ENCODE measurements at places on chromosomes 6 and 20.

DNA sequence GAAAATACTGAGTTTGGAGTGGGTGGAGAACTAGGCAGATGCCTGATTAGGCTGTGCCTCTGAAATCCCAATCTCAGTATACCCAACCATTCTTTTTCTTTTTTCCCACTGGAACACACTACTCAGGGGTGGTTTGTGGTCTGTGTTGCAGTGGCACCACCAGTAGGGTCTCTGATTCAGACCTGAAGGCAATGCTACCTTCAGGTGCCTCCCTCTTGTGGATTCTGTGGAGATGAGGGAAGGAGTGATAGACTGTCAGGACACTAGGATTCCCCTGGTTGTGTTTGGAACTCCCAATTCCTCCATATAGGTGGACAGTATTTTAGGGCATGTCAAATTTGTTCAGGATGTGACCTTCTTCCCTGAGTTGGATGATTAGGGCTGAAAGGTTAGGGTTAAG lies 47.4 kb upstream of the SYNCRIP start:
- no peak for DNase-seq

DNA sequence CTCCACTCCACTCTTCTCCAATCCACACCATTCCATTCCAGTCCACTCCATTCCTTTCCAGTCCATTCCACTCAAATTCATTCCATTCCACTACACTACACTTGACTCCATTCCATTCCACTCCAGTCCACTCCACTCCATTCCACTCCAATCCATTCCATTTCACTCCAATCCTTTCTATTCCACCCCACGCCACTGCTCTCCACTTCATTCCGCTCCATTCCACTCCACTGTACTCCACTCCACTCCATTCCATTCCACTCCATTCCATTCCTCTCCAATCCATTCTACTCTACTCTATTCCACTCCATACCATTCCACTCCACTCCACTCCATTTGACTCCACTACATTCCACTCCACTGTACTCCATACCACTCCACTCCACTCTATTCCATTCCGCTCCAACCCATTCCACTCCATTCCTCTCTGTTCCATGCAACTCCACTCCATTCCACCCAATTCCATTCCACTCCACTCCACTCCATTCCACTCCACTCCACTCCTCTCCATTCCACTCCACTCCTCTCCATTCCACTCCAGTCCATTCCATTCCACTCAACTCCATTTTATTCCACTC lies 23.4 kb upstream of the DEFB125 start:
- DNase-seq: no peak

- no peak for DNase-seq
Observed at GRCh38 chr6:81694855-81695254, 57.6 kb downstream of the TENT5A start.

DNA sequence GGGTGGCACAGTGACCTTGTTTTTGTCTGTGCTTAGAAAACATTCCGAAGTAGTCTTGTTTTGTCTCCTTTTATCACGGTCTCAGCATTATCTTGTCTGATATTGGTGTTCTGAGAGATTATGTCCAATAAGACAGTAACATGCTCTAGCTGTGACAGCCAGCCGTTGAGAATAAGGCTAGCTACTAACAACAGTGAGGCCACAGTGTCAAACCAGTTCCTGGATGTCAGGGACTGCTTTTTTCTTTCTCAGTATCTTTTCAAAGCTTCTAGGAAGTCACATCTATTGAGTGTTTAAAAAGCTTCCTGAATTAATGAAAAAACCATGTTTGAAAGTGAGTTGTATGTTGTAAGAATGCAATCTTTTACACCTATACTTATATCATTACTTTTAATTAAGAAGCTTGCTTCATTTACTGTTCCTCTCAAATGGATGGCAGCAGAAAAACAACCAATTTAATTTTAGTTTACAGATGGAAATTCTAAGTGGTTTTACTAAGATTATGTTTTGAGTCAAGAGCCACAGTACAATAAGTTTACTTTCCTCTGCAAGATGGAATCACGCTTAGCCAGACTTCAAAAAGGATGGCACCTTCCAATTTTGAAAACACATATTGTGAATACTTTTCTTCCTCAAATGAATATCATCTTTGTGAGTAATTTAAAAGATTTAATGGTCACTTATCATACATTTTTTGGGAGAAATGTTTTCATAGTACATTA lies 53.1 kb downstream of the MAP3K7 start:
- DNase-seq: no peak

GRCh38 chr20:54320148-54320607 lies 112.3 kb downstream of the PFDN4 start:
- DNase-seq: peak; percentile 14

DNA sequence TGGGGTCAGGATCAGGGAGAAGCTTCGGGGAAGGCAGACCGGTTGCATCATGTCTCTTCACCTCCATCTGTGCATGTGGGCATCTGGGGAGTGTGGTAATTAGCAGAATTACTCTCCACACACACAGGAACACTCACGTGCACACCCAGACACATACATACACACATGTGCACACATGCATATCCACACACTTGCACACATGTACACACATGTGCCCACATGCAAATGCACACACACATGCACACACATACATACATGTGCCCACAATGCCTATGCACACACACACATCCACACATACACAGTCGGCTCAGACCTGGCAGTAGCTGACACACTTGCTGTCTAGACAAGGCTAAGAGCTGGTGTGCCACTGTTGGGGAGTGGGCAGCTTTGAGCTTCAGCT lies 212.3 kb upstream of the PMEPA1 start:
- no peak for DNase-seq

DNA sequence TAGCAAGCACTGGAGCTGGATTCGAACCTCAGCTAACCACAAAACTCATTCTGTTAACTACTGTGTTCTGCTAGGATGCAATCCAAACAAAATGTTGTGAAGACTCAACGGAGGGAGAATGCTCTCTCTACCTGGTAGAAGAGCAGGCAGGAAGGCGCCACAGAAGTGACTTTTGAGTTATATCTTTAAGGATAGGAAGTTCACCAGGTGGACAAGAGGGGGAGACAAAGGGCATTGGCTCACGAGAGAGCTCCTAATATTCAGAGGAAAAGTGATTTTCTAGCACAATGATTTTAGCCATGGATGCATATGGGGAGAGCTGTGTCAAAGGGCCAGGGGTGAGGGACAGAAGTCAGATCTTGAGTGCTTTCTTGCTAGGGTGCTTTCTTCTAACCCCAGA lies 108.4 kb upstream of the MAFB start:
- peak; percentile 56 for DNase-seq

DNA sequence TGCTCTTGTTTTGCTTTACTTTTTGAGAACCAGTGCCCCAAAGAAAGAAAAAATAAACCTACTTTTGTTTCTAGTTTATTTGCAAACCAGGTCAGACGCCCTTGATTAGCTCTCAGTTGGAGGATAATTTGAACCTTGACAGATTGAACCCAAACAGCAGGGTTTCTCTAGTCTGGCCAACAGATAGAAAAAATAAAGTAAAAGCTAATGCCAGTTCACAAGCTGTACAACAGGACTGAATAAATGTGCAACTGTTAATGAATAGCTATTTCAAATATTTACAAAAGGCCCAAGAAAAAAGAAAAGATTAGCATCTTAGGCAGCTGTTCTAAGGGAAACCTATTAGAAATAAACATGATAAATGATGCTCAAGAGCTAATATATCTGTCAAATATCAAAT lies 331.8 kb downstream of the CDKAL1 start:
- peak; percentile 43 for DNase-seq

DNA sequence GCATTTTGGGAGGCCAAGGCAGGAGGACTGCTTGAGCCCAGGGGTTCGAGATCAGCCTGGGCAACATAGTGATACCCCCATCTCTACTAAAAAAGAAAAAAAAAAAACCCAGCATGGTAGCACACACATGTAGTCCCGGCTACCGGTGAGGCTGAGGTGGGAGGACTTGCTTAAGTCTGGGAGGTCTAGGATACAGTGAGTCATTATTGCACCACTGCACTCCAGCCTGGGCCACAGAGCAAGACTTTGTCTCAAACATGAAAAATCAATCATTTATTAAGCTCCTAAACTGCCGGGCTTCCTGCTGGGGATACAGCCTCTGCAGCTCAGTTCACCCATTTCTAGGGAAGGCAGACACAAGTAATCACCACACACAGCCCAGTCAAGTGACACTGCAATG lies 7.3 kb upstream of the USP45 start:
- peak; percentile 71 for DNase-seq

DNA sequence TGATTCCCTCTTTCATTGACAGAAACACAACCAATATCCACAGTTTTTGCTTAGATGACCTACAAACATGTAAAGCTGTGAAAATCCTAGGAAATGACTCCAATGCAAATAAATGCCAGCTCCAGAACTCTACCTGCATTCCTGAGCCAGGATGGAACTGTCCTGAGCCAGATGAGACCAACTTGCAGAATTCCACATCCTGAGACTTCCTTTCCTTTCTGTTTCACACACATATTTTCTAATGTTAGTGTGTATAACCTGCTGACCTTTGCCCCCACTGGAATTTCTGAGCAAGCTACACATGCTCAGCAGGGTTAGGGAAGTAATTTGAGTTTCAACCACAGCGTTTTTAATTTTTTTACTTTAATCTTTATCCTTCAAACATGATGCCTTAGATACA lies 69.6 kb upstream of the ADGRF1 start:
- peak; percentile 97 for DNase-seq

- no peak for DNase-seq
Observed at GRCh38 chr20:13059398-13060136, 50.8 kb downstream of the SPTLC3 start.

DNA sequence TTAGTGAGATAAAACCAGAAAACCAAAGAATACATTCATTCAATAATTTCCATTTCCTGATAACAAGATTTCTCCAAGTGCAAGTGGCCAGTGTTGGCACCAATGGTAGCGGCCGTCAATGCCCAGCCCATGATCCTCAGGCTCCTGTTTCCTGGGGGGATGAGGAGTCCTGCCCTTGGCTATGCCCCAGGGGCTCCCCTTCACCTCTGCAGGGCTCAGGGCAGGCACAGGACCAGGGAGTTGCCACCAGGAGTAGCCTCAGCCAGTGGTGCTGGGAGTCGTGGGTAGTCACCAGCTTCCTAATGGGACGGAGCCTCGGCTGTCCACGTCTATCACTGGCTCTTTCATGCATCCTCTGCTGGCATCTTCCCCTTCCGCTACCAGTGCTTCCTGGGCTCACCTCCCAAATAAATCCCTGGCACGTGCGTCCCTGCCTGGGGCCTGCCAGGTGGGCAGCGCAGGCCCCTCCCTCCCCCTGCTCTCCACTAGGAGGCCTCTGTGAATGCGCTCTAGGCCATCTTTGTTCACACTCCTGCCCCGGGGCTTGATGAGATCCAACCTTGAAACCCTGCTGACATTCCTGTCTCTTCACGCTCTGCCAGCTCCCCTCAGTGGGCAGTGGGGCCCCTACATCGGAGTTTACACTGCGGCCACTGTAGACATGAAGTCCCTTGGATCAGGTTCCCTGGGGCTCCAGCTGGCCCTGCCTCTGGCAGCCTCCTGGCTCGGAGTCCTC lies 215.7 kb downstream of the SYNDIG1 start:
- no peak for DNase-seq

GRCh38 chr6:43061861-43062260 lies 2.4 kb downstream of the KLC4 start:
- peak; percentile 47 for DNase-seq

DNA sequence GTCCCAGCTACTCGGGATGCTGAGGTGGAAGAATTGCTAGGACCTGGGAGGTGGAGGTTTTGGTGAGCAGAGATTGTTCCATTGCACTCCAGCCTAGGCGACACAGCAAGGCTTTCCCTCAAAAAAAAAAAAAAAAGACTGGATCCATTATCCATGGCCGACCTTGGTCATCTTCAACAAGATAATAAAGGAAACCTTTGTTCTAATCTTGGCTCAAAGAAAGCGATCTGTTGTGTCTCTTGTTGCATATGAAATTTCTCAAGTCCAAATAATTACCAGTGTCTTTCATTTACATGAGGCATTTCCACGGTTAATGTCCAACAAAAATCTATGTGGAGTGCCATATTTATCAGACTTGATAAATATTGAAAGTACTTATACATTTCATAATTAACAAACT lies 23.7 kb upstream of the KIF16B start:
- DNase-seq: no peak

DNA sequence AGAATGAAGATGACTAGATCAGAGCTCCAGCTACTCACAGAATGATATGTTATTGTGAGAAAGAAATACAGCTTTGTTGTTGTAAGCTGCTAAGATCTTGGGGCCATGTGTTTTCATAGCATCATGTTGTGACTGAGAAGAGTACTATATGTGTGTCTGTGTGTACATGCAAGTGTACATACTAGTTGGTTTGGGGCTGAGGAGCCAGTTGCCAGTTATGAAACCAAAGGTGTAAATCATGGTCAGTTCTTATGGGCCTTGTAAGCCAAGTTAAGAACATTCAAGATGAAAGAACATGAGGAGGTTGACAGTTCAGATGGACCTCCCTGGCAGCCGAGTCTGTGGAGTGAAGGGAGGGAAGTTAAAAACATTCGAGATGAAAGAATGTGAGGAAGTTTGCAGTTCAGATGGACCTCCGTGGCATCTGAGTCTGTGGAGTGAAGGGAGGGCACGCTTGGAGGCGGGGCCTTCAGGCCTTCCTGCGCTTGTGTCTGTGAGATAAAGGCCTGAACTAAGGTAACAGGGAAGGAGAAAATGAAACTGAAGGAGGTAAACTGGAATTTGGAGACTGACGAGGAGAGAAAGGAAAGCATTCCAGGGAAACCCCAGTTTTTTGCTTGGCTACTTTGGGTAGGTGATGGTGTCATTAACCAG lies 13.9 kb downstream of the AFDN start:
- DNase-seq: no peak

- DNase-seq: no peak
Observed at GRCh38 chr20:62964700-62965099, 12.2 kb downstream of the SLC17A9 start.

DNA sequence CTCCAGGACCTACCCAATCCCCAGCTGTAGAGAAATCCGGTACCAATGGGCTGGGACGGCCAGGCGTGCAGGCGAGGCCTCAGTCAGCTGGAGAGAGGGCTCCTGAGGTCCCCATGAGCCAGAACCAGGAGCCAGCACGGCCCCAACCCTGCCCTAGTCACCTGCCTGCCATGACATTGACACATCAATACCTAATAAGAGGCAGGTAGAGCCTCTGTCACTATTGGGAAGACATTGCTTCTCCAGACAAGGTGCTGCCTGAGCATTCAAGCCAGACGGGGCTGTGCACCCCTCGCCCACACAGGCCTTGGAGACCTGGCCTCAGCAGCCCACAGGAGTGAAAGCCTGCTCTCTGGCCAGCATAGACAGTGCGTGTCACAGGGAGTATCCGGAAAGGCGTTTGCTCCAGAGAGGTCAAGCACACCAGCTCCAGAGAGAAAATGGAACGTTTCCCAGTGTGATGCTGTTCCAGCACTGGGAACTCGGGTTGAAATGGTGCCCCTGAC lies 3.5 kb downstream of the DLL1 start:
- DNase-seq: no peak
